ENCODE measurements at places on chromosomes 1 and 21.

DNA sequence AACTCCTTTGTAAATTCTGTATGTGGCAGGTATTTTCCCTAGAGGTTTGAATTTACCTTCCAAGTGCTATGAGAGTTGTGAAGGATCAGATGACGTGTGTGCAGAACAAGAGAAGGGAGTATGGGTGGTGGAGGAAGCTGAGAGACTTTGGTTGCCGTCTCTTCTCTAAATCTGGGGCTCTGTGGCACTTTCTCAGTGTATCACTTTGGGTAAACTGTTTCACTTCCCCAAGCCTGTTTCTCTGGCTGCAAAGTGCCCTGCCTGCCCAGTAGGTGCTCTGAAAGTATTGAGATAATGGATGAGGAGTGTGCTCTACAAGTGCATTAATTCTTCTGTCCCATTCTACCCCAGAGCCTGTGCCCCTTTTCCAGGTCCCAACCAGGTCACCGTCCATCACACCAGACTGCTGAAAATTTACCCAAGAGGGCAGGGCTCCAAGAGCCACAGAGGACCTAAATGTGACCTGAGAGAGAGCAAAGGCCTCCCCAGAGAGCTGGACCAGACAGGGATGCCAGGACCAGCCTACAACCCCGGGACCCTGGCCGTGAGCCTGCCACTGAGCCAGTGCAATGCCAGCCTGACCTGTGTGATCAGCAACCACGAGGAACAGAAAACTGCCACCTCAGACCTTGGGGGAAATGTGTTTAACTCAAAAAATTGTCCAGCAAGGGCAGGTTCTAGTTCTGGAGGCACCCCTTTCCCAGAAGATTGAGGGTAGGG is 131.6 kb upstream of the ETV3 start:
- no peak for DNase-seq

- DNase-seq, result peak; percentile 72
Measured at GRCh38 chr21:43362321-43362791, 64.6 kb downstream of the SIK1 start.

GRCh38 chr1:59323879-59324278 is 27.0 kb downstream of the FGGY start:
- no peak for DNase-seq

DNA sequence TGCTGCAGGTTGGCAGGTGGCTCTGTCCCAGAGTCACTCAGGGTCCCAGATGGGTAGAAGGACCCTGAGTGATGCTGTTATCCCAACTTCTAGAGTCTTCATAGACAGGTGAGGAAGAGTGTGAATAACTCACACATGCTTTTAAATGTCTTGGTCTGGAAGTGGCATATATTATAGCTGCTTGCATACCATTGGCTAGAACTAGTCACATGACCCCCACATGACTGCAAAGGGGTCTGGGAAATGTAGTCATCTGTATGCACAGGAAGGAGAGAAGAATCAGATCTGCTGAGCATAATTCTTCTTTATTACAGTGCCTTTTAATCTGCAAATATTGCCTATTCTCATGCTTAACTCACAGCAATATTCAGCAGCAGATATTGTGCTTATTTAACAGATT is 28.2 kb upstream of the KLHDC7A start:
- DNase-seq, result no peak

GRCh38 chr1:201584471-201585092 is 45.7 kb downstream of the NAV1 start:
- no peak for DNase-seq

DNA sequence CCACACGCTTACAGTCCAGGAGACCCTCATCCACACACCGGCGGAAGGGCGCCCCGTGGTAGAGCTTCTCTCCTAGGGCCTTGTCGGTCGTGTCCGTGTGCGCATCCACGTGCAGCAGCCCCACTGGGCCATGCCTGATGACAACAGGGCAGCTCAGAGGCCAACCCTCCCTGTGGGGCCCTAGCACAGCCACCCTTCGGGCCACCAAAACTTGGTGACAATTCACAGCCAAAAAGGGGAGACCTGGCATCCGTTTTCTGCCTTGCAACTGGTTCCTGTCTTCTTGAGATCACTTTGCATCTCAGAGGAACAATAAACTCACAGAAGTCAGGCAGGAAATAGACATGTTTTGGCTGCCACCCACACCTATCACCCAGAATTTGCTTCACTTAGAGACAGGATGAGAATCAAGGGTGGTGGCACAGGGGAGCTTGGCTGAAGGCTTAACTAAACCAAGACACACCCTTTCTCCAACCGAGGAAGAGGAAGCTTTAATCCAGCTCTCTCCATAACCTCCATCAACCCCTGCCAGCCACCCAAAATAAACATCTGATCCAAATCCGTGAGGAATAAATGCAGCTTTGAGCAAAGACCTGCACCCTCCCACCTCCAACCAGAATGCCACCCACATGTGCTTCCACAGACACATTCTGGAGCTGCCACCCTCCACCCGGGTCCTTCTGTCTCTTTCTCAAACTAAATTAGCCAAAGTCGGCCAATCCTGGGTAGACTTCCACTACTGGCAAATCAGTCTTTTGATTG is 5.7 kb downstream of the AGMAT start:
- no peak for DNase-seq

- no peak for DNase-seq
Measured at GRCh38 chr1:203985676-203986075, 87.2 kb upstream of the SOX13 start.

DNA sequence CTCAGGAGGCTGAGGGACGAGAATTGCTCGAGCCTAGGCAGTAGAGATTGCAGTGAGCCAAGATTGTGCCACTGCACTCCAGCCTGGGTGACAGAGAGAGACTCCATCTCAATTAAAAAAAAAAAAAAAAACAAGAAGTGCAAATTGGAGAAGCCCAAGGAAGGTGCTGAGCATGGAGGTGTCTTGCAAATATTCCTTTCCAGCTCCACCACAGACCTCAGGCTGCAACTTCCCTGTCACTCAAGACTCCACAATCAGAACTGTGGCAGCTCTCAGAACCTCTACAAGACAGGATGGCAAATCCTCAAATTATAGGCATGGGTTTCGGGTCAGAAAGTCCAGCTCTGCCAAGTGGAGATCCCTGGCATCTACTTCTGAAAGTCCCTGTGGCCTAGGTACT is 104.4 kb upstream of the TIAM1 start:
- no peak for DNase-seq

DNA sequence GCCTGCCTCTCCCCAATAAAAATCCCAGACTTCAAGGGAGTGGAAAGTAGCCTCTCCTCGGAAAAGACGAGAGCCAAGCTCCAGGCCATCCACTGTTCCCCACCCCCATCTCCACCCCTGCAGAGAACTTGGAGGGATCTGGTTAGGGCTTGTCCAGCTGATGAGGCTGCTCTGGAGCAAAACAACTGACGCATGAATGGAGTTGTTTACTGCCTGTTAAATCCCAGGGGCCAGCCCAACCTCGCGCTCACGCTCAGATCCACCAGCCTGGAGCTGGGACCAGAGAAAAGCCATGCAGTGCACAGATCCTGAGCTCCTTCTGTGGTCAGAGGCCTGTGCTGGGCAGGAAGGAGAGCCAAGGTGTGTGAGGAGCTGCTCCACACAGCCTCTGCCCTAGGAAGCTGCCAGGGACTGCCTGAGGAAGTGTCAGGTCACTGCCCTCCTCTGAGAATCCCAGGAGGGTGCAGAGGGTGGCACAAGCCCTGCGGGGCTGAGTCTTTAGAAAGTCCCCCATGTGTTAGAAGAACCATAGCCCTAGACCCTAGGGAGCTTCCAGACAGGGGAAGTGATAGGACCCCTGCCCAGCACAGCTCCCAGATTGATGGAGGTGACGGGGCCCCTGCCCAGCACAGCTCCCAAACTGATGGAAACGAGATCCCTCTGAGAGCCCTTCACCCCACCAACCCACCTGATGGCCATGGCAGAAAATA is 109.0 kb upstream of the IPO9 start:
- no peak for DNase-seq

DNA sequence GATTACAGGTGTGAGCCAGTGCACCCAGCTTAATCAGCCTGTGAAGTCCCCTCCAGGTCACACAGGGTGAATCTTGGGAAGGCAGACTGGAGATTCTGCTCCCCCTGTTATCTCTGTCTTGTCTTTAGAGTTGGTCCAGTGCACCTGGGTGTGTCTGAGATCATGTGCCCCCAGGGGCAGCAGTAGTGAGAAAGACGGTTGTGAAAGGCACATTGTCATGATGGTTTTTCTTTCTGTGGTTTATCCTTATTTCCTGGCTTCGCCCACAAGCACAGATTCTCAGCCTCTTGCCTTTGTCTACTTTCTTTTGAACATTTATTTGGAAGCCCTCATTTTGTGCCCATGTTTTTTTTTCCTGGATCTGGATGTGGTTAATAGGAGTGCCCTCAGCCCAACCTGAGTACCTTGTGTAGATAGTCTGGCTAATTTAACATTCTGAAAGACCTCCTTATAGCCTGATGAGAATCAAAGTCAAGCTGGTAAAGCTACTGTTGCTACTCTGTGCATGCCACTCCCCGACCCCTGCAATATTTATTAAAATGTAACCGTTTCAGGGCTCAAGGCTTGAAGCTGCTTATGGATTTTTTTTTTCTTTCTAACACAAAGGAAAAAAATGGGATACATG is 23.7 kb downstream of the UCK2 start:
- DNase-seq, result no peak

Measured in T-helper 22 cell (primary cell).